ENCODE measurements at places on chromosomes 13 and 19.
A peak's percentile ranks its signal among the peaks of the same experiment; 100 is the strongest.

DNA sequence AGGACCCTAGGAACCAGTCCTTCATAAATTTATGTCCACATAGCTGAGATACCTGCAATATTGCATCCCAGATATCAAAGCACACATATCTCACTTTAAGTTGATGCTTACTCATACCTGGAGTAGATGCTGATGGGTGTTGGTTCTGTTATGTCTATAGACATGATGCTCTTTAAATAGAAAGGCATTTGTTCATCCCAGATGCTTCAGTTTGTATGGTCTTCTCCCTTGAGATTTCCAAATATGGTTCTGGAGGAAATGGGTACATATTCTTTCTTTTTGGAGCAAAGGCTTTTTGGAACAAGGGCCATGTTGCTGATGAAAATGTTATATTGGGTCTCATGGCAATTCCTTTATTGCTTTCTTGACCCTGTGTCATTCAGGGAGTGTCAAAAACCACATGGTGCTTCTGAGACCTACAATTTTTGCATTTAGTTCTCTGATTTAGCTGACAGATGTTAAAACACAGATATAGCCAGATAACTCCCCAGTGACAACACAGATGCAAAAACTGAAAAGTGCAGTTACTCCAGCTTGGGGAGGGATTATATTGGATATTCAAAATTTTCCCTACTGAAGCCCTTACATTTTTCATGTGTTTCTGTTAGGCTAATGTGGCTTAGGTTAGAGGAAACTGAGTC is 211.4 kb downstream of the KCNRG start:
- H3K27ac ChIP-seq, result no peak overlapping the region
- DNase-seq, result no peak
- peaks cover 13% of the 10 kb centered on the region for H3K4me1 ChIP-seq
- H3K4me3 ChIP-seq, result no peak overlapping the region

DNA sequence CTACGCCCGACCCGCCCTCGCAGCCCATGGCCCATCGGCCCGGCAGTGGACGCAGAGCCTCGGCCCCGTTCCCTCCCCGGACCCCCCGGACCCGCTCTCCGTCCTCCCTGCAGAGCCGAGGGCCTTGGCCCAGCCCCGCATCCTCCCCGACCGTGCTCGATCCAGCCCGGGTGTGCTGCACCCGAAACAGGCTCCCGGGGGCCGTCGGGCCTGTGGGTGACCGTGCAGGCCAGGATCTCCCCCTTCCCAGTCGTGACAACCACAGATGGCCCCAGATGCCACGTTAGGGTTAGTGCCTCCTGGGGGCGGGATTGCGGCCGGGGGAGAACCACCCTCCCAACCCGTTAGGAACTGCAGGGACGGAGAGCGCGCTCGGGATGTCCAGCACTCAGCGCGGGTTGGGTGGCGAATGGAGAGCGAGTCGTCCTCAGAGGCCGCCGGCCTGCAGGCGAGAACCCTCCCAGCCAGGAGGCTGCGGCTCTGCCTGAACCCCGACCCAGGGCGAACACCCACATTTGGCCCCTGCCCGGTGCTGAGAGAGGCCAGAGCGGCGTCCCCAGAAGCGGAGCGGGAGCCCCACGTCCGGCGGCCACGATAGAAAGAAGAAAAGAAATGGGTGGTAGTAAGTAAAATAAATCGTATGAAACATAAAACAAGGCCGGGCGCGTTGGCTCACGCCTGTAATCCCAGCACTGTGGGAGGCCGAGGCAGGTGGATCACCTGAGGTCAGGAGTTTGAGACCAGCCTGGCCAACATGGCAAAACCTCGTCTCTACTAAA is 6.7 kb upstream of the MADCAM1 start:
- no peak for DNase-seq
- H3K36me3 ChIP-seq, result no peaks in the 10 kb centered on the region
- H3K27me3 ChIP-seq, result peaks cover 20% of the 10 kb centered on the region
- peak overlapping the region; percentile 99 for H3K27ac ChIP-seq

- H3K27ac ChIP-seq, result no peak overlapping the region
- H3K4me3 ChIP-seq, result no peak overlapping the region
- H3K36me3 ChIP-seq, result no peaks in the 10 kb centered on the region
- H3K27me3 ChIP-seq, result no peaks in the 10 kb centered on the region
These were observed 424.7 kb downstream of the IRS2 start for GRCh38 chr13:109361562-109362289.

- no peaks in the 10 kb centered on the region for H3K27me3 ChIP-seq
- no peaks in the 10 kb centered on the region for H3K36me3 ChIP-seq
- no peak overlapping the region for H3K4me3 ChIP-seq
- no peak overlapping the region for H3K27ac ChIP-seq
These were observed 88.4 kb upstream of the ZNF492 start for GRCh38 chr19:22545751-22546150.

- DNase-seq, result no peak
- H3K4me3 ChIP-seq, result no peak overlapping the region
- H3K36me3 ChIP-seq, result no peaks in the 10 kb centered on the region
- no peak overlapping the region for H3K27ac ChIP-seq
- peaks cover 88% of the 10 kb centered on the region for H3K27me3 ChIP-seq
- H3K4me1 ChIP-seq, result no peaks in the 10 kb centered on the region
These were observed 14.1 kb upstream of the AMER2 start for GRCh38 chr13:25186187-25186586.

DNA sequence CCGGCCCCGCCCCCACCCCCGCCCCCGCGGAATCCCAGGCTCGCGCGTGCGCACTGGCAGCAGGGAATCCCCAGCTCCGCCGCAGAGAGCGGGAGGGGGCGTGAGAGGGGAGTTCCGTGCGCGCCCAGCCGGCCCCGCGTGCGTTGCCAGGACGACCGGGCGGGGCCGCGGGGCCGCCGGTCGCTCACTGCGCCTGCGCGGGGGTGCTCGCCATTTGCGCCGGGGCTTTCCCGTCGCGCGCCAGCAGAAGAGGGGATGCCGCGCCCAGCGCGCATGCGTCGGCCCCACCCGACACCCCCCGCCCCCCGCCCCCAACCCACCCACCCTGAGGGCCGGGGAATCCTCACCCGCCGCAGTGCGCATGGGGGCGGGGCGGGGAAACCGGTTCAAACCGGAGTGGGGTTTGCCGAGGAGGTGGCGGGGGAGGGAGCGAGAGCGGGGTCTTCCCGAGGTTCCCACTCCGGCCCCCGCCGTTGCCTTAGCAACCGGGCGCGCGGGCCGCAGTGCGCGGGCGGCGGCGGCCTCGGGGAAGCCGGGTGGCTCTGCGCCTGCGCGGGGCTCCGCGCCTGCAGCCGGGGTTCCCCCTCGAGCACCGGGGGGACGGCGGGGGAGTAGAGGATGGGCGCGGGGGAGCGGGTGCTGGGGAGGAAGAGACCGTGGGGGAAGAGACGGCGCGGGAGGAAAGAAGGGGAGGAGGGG is 15.1 kb downstream of the CCDC124 start:
- peaks cover 56% of the 10 kb centered on the region for H3K4me1 ChIP-seq
- peaks cover 10% of the 10 kb centered on the region for H3K36me3 ChIP-seq
- peak overlapping the region; percentile 89 for H3K4me3 ChIP-seq

Measured in left ventricle myocardium inferior (tissue), 1 donor.